ENCODE measurements at places on chromosomes 3 and 15.

GRCh38 chr15:41809526-41810220 lies 18.2 kb upstream of the JMJD7 start:
- DNase-seq: no peak

DNA sequence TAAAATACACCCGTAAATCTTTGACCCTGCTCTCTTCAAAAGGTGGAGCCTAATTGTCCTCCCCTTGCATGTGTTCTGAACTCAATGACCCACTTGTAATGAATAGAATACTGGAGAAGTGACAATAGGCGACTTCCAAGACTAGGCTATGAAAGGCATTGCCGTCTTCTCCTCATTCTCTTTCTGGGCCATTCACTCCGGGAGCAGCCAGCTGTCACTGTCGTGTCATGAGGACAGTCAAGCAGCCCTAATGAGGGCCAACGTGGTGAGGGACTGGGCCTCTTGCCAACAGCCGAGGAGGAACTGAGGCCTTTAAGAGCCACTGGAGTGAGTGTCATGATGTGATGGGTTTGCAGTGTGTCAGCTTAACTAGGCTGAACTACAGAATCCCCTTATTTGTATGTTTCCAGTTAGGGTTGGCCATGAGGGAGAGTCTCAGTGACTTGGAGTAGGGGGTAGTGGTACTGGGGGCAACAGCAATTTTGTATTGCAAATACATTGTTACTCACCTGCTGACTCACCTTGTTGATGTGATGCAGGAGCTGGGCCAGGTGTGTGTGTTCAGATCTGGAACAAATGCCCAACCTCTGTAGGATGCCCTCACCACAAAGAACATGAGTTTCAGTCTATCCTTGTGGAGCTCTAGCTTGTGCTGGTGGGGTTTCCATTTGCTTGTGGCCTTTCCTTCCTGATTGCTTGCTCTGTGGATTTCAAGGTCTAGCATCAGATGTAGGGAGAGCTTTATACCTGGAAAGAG lies 188.5 kb upstream of the PROK2 start:
- DNase-seq: no peak

DNA sequence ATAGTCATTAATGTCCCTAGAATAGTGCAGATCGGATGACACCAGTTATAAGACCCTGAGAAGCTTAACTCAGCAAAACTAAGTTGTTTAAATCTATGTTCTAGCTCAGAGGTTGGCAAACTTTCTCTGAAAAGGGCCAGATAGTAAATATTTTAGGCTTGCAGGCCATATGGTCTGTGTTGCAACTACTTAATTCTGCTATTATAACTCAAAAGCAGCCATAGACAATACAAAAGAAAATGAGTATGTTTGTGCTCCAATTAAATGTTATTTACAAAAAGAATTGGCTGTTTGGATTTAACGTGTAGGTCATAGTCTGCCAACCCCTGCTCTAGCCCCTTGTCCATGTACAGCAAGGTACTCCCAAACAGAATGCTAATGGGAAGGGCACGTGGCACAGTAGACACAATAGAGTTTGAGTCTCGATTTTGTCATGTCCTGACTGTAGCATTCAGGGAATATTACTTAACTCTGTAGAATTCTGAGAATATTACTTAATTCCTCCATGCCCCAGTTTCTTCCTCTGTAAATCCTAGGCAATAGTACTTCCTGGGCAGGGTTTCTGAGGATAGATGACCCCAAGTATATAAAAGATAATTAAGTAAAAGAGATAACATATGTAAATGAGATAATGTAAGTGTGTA lies 70.5 kb upstream of the ATP2C1 start:
- no peak for DNase-seq

DNA sequence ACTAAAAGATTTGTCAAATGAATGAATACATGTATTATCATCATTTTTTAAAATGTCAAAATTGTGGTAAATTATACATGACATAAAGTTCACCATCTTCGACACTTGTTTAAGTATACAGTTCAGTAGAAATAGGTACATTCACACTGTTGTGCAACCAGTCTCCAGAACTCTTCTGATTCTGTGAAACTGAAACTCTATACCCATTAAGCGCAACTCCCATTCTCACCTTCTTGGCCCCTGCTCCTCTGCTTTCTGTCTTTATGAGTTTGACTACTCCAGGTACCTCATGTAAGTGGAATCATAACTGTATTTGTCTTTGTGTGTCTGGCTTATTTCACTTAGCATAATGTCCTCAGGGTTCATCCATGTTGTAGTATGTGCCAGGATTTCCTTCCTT lies 50.1 kb upstream of the KBTBD8 start:
- no peak for DNase-seq

DNA sequence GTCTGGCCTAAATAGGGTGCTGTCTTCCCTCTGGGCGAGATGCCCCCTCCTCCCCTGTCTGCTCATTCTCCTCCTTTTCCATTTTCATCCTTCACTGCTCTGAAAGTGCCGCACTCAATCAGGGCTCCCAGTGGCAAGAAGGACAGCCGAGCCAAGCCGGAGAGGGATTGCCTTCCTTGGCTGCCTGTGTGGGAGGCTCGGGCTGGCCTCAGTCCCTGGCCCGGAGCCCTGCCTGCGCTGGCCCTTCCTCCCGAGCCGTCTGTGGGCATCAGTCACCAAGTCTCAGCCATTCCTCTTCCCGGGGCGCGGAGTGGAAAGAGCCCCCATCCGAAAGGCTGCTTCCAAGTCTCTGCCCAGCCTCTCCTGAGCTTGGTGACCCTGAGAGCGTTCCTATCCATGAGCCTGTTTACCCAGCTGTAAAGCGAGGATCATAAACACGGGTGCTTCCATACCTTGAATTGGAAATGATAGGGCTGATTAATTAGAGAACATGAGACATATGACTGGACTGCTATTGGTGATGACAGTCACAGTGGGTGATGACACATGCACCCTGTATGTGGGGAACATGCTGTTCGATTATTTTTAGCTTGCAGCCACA lies 59.1 kb upstream of the TLE3 start:
- DNase-seq: no peak

- no peak for DNase-seq
Measured at GRCh38 chr3:25088284-25088683, 339.8 kb upstream of the RARB start.

- no peak for DNase-seq
Measured at GRCh38 chr3:13504161-13504831, 24.2 kb downstream of the HDAC11 start.

GRCh38 chr3:9178697-9179096 lies 70.7 kb downstream of the SRGAP3 start:
- no peak for DNase-seq

GRCh38 chr3:132660811-132661070 lies 612 bp downstream of the UBA5 start:
- no peak for DNase-seq

GRCh38 chr15:40909662-40910630 lies 15.7 kb downstream of the VPS18 start:
- DNase-seq: no peak

DNA sequence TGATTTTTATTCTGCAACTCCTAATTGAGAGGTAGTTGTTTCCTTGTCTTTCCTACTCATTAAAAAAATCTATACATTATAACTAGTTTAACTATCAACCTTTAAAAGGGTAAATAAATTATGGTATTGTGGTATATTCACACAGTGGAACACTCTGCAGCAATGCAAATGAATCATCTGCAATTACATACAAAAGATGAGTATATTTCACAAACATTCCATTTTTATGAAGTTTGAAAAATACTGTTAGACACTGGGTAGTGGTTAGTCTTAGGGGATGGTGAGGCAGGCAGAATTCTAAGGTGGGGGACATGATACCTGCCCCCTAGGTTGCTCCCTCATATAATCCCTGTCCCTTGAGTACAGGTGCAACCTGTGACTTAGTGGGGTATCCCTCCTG lies 44.0 kb upstream of the MAGI1 start:
- no peak for DNase-seq

- DNase-seq: no peak
Measured at GRCh38 chr3:172346161-172346560, 102.1 kb downstream of the GHSR start.

- DNase-seq: no peak
Measured at GRCh38 chr3:186949281-186949982, 19.1 kb downstream of the ST6GAL1 start.

DNA sequence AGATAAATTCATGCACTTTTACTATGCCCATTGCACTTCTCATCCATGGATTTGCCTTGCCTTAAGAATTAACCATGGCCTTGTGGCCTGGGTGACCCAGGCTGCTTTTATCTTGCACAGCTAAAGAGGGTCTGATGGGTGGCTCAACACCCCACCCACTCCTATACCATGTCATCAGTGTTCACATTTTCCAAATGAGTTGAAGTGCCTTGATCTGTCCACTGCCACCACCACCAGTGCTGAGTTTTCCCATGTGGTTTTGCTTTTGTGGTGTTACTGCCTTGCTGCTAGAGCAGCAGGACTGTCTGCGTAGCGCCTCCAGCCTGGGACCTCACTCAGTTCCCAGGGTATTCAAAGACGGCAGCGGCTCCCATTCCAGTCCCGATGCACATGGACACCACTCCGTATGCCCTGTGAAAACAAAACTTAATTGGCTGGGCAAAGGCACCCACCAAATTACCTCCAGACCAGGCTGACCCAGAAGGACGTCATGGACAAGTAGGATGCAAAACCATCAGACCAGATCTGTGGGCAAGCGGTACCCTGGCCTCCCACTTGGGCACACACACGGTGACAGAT lies 14.1 kb downstream of the ACAA1 start:
- no peak for DNase-seq

GRCh38 chr15:85925649-85926237 lies 131.0 kb upstream of the KLHL25 start:
- no peak for DNase-seq

- DNase-seq: no peak
Measured at GRCh38 chr15:43958861-43959330, 132.1 kb downstream of the WDR76 start.

DNA sequence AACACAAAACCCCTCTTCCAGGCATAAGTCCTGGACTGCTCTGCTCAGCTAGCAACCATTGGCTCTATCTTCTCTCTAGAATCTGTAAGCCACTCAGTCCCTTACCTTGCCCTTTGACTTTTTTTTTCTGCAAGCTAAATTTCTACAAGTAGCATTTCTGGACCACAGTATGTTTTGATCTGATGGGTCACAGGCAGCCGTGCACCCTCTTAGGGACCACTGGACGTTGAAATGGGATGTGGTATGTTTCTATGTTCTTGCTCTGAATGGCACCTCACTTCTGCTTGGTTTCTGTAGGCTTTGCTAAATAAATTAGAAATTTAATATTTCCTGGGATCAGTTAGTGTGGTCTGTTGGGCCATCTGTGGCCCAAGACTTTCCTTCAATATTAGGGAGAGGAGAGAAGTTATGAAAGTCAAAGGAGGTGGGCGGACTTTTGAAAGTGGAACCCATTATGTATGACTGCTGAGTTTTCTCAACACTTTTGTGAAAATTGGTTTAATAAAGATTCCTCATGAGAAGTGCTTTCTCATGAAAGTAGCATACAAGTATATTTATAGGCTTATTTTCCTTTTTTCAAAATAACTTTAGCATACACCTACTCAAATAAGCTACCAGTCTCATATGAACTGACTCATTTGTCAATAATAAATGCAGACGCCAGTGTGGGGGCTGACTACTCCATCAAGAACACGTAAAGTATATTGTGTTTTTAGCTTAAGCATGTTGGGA lies 18.4 kb upstream of the TIPARP start:
- DNase-seq: no peak

GRCh38 chr3:44340058-44340395 lies 1.5 kb downstream of the TCAIM start:
- no peak for DNase-seq

GRCh38 chr15:83112233-83112955 lies 4.9 kb downstream of the TM6SF1 start:
- DNase-seq: no peak

DNA sequence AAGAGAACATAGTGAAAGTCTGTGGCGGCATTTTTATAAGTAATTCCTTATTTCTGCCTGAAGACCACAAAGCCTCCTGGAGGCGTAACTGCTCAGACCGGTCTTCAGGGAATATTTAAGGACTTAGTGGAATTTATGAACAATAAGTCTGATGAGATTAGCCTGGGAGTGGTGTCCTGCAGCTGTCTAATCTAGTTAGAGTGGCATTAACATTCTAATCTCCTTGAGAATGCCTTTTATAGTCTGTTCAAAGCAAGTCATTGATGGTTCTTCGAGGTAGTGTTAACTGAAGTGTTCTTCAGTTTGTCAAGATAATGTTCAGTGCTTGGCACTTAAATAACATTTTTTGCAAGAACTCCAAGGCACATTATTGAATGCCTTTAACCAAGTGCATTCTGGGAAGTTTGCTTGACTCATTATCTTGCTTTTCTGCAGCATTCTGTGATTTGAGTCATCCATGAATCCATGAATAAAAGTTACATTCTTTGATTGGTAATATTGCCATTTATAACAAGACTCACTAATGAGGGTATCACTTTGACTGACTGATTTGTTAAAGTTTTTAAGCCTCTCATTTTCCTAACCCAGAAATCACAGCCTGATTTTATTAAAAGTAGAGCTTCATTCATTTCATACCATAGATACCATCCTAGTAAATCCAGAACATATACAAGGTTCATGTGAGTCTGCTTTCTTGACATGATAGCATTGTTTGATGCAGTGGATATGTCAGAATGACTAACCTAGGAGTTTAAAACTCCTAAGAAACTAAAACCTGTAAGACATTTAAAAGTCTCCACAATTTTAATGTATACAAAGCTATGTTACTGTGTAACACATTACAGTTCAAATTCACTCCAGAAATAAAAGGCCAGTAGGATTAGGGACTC lies 12.5 kb downstream of the RBM5 start:
- DNase-seq: no peak

GRCh38 chr3:70264122-70264780 lies 48.2 kb downstream of the MDFIC2 start:
- no peak for DNase-seq

- DNase-seq: no peak
Measured at GRCh38 chr3:56302417-56302816, 165.8 kb downstream of the ERC2 start.

- peak; percentile 26 for DNase-seq
Measured at GRCh38 chr3:127226946-127227842, 34.3 kb downstream of the PRR23E start.

DNA sequence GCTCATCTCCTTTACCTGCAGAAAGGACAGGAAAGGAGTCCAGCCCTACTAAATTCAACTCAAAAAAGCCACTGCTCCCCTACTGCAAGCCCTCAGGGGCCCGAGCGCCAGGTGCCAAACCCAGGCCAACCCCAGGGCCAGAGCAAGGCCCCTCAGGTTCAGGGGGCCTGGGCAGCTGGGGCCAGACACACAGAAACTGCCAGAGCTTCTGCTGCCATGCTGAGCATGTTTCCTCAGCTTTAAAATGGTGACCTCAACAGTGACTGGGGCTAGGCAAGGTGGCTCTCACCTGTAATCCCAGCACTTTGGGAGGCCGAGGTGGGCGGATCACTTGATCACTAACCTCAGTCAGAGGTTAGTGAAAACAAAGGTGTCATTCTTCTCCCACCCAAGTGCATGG lies 38.8 kb downstream of the KLHL25 start:
- DNase-seq: no peak

DNA sequence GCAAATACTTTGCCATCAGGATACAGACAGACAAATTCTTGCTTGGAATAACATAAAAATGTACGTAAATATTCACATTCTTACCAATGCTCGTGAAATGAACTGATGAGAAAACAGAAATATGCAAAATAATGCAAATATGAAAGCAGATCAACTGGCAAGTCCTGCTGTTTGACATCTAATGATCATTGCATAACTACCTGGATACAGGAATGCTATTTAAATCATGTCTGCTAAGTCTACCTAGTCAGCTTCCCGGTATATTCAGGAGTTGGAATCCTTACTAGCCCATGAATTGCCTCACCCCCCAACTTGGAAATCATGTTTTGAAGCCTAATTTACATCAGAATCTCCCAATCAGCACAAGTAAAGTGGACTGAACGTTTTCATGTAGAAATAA lies 230.6 kb downstream of the CHL1 start:
- no peak for DNase-seq

Measured in activated CD4-positive, alpha-beta T cell treated with anti-CD3 and anti-CD28 coated beads for 48 hours (primary cell).